ENCODE measurements at places on chromosomes 5 and 9. TPM values are rescaled to one million over a fixed set of nuclear protein-coding genes. Genes with fewer than 3 reads are reported as not detected.

The SEPTIN8 gene
- 35.3 TPM for total RNA-seq

DNA sequence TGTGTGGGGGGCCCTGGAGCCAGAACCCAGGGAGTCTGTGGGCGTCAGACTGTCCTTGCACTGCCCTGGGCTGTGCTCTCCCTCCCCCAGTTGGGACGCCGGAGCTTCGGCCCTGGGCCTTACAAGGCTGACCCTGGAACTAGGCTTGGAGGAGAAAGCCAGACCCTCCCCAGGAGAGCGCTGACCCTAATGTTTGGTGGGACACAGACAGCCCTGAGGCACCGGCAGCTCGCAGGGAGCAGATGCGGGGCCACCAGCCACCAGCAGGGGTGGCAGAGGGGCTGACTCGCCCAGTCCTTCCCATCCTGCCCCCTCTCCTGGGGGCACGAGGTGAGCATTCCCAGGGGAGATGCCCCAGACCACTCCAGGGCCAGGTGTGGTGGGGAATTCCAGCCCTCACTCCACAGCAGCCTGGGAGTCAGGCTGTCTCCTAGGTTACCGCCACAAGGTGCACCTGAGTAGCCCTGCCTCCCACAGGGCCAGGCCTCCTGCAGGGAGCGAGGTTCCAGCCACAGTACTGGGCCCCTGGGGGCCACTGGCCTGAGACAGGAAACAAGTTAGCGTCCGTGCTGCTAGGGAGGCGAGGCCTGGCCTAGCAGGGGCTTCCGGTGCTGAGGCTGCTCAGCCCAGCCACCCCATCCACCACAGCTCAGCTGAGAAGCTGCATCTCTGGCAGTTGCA lies 134.6 kb downstream of the OLFM1 start:
- no peak for DNase-seq

The PFN3 gene
- total RNA-seq = not detected

- no peak for DNase-seq
Measured at GRCh38 chr9:107466826-107467225, 22.7 kb downstream of the KLF4 start.

GRCh38 chr5:109146591-109146990 lies 263.2 kb downstream of the PJA2 start:
- DNase-seq = no peak

- DNase-seq = no peak
Measured at GRCh38 chr5:122351416-122352157, 39.5 kb downstream of the SNCAIP start.

The TMEM215 gene
- total RNA-seq = not detected

The FAM163B gene
- not detected for total RNA-seq

GRCh38 chr9:13143281-13143680 lies 136.2 kb downstream of the MPDZ start:
- no peak for DNase-seq

The KIF20A gene
- 70.1 TPM for total RNA-seq

DNA sequence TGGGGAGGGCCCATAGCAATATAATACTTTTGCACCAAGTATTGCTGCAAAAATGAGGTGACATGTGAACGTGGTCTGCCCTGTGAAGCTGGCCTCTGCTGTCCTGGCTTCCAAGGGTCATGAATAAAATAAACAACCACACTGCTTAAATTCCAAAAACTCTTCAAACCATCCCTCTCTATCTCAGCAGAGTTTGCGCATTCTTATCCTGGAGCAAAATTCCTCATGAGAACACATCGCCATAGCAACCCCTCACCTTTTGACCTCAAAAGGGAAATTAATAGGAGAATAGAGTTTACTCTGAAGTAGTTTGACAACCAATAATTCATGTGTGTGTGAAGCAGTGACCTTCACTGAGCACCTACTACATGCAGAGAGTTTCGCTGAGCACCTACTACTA lies 342.9 kb downstream of the SPOCK1 start:
- no peak for DNase-seq

The OR1J2 gene
- not detected for total RNA-seq

The SHLD3 gene
- 5.1 TPM for total RNA-seq

DNA sequence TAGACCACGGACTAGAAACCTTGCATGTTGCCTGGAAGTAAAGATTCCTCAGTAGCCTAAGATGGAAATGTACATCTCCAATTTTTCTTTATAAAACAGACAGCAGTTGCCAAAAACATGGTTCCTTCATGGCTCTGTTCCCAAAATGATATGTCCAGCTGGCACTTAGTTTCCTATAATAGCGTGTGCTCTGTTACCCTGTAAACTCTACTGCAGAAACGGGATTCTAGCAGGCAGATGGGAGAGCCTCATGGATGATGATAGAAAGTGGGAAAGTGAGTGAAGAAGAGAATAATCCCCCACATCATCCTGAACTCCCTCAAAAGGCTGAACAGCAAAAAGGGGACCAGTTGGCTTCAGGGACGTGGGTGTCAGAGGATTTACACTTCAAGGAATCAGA lies 118.2 kb downstream of the FRMD3 start:
- DNase-seq = no peak

DNA sequence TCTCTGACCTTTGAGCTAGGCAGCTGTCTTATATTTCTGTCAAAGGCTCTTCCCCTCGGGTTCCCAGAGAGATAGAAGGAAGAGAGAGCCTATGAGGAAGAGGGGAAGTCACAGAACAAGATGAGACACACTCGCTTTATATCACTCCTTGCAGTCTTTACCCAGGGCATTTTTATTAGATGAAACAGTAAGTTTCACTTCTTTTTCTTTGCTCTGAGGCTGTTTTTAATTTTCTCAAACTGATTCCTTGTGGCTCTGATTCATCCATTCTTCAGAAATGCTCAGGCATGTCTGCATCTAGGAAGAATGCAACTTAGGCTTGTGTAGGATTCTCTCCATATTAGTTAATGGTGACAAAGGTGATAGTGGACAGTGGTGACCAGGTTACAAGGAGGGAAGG lies 132.9 kb upstream of the CHD1 start:
- DNase-seq = no peak

DNA sequence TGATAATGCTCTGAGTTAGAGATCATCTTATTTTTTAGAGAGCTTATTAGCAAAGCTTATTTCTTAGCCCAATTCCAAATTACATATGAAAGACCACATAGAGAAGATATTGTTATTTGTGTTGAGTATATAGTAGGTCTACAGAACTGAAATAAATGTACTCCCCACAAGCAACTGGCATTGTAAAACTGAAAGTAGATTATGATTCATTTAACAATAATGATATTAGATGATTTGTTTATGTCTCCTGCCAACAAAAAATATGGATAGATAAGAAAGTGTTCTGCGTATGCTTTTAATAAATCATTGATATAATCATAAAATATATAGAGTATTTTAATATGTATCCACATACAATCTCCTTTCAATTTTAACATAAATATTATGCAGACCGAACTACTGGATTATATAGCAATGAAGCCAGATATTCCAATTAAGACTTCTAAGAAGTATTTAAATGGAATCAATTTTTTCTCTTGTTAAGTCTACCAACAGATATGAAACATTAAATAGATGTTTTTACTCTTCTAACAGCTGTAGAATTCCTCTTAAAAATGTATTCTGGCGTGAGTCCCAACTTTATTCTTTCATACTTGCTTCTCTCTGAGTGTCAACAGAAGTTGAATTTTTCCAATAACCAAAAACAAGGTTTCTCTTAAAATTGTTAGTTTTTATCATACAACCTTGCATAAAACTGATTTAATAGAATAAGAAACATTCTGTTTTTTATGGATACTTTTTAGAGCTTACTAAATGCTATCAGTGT lies 15.6 kb upstream of the DAB2 start:
- no peak for DNase-seq

GRCh38 chr9:132372177-132373095 lies 17.6 kb upstream of the SETX start:
- no peak for DNase-seq
